ENCODE measurements at places on chromosomes 6 and 20.
A peak's percentile ranks its signal among the peaks of the same experiment; 100 is the strongest.

DNA sequence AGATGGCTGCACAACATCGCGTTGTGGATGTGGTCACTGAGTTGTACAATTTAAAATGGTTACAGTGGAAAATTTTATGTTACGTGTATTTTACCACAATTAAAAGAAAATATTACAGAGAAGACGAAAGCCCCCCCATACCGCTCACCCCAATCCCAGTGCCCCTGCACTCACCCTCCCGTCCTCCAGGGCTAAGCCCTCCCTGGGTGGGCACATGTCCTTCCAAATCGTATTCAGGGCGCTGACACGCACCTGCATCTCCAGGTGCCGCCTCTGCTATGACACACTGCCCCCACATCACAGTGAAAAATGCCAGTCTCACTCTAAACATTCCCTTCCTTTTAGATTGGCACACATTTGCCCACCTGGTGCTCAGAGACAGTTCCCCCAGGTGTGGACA is 49.4 kb downstream of the PSMG4 start:
- DNase-seq = no peak

DNA sequence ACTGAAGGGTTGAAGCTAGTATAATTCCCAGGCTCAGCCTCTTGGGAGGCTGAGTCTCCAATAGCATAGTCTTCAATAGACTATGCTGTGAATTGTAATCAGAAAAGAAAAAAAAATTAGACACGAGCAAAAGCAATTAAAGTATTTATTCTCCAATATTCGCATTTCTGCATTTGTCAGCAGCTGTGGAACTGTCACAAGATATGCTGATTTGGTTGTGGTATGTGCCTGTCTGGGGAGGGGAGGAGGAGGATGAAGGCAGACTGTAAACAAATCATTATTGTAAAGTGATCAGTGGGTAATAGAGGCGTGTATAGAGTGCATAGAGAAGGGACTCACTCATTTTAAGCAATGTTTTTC is 10.1 kb upstream of the BICRAL start:
- no peak for DNase-seq

GRCh38 chr6:43547222-43547621 is 28.6 kb downstream of the XPO5 start:
- no peak for DNase-seq

DNA sequence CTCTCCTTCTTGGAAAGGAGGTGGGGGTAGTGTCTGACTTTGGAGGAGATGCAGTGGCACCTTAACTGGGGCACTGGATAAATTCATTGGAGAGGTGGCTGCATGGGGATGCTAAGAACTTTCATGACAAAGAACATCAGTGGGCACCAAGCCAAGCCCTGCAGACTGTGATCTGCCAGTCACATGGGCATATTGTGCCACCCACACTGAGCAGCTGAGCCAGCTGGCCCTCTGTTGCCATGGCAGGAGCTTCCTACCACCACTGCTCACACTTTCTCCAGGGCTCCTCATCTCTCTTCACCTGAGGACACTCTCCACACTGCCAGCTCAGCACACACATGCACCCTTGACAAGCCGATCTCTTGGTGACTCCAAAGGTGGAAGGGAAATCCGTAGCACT is 715.6 kb downstream of the QKI start:
- DNase-seq = no peak

DNA sequence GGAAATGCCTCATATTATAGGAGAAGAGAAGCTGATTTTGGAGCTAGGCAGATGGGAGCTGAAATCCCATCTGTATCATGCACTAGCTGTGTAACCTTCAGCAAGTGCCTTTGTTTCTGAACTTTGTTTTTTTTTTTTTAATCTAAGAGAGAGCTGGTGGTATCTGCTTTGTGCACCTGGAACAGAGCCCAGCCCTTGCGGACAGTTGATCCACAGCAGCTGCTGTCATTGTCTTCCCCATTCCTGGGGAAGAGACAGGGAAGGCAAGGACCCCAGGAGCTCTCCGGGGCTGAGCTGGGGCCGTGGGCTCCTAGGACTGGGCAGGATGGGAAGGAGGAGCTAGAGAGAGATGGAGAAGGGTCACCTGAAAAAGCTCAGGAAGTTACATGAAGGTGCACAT is 92.1 kb downstream of the SYNJ2 start:
- DNase-seq = no peak

GRCh38 chr6:123598011-123598410 is 38.7 kb downstream of the TRDN start:
- no peak for DNase-seq

DNA sequence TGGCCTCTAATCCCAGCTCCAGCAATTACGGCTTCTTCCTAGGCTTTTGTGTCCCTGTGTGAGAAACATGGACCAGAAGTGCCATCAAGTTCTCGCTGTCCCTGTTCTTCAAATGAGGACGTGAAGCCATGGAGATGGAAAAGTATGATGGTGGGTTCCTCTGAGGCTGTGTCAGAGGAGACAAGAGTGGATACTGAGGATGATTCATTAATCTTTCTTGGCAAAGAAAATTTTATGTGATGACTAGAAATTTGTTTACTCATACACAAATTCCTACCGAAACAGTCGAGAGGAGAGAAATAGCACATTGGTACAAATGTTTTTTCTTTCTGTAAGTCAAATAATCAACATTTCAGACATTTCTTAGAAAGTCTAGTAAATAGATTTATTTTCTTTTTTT is 35.0 kb upstream of the PNRC1 start:
- DNase-seq = no peak

GRCh38 chr6:33589731-33590530 is 9.9 kb upstream of the BAK1 start:
- peak; percentile 79 for DNase-seq

GRCh38 chr6:25085756-25086155 is 150.0 kb upstream of the RIPOR2 start:
- no peak for DNase-seq

DNA sequence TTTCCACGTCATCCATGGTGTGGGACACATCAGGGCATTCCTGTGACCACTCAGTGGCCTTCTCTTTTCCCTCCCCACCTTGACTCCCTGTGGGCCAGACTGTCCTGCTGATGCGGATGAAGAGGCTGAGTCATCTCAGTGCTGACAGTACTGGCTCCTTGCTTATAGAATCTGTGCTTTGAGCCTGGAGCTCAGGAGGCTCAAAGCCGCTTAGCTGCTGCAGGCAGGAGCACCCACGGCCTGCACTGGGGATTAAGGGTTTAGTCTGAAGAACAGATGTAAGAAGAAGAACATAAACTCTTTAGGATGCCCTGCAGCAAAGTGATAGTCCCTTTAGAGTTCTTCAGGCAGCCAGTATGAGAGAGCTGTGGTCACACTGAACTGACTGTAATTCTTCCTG is 642.0 kb upstream of the CHD6 start:
- DNase-seq = no peak

GRCh38 chr6:2524090-2524489 is 226.6 kb downstream of the MYLK4 start:
- DNase-seq = no peak

DNA sequence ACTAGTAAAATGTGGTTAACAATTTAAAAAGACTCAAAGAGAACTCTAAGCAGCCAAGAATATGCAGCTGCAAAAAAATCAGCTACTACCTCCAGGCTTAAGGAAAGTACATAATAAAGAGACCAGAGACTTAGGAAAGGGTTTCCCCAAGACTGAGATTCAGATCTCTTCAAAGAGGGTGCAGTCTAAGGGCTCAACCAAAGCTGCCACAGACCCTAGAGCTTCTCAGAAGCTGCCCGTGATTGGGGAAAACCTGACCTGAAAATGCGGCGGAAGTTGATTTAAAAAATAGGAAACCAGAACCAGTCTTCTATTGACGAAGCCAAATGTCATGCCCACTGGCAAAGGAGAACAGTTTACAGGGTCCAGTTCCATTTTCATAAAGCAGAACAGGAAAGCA is 516.8 kb upstream of the MARCKS start:
- no peak for DNase-seq

DNA sequence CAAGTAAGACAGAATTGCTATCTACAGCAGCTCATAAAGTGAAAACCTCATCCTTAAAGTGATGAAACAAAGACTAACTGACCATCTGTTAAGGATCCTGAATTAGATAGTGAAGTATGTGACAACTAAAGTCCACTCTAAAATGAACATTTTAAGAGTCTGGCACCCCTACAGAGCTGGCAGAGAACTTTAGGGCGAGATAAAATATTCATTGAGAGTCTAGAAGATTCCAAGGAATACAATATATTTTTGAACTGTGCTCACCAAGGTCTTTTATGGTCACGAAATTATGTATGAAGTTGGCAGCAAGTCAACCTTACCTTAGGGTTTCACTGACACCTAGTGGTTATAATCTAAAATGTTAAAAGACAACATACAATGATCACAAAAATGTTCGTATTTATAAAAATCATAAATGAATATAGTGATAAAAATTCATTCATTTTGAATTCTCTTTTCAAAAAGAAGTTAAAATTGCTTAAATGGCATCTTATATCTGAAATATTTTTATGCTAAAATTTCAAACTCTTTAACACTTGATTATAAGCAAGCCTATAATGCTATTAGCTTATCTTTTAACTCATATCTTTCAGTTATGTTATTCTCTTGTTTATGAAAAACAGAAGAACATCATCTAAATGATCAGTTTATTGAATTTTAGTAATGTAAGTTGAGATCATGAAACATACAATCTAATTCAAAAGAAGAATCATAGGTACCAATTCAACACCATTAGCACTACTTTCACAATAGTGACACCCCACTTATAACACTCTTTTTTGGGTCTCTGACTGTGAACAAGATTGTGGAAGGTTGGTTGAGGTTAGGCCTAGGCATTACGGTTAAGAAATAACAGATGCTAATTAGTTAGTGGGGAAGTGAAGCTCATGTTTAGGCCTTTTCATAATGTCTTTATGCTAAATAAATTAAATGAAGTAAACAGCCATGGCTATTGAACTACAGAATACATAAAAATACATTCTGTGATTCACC is 27.5 kb downstream of the RSPH3 start:
- DNase-seq = no peak

GRCh38 chr20:47544240-47544639 is 42.6 kb downstream of the NCOA3 start:
- DNase-seq = no peak

- DNase-seq = no peak
Measured at GRCh38 chr6:3287976-3288707, 29.4 kb downstream of the PSMG4 start.

- DNase-seq = no peak
Measured at GRCh38 chr20:21520702-21521595, 7.1 kb upstream of the NKX2-2 start.

- no peak for DNase-seq
Measured at GRCh38 chr20:11188843-11189603, 515.2 kb upstream of the JAG1 start.

GRCh38 chr20:25063981-25064380 is 6.0 kb upstream of the ACSS1 start:
- peak; percentile 34 for DNase-seq

DNA sequence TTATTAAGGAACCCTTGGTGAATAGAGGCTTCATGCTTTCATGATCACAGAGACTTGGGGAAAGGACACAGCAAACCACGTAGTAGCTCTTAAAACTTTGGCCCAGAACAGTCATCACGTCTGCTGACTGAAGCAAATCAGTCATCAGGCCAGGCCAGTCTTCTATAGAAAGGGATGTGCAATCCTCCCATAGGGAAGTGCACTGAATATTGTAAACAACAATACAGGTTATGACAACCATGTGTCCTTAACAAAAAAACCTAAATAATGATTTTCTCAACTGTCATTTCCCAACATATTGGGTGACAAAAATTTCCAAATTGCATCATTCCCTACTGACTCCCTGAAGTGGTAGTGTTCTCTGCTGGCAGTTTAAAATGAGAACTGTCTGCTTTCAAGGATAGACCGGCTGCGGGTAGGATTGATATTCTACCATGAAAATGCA is 388.2 kb upstream of the CITED2 start:
- no peak for DNase-seq

- DNase-seq = no peak
Measured at GRCh38 chr6:54710456-54710855, 136.1 kb upstream of the FAM83B start.

DNA sequence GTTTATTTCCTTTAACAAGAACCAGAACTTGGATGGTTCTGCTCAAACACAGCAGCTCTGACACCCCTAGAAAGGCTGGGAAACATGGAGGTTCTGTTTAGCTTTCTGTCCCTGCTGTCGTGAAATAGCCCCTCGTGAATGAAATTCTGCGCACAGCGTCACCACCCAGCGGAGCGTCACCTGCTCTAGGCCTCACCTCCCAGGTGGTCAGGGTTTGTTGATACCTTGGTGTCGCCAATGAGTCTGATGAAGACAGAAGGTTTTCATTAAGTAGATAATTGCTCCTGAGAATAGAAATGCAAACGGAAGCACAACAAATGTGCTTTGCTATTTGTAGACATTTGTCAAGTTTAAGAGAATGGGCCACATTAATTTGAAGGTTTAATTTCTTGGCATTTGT is 135.1 kb downstream of the EDN3 start:
- DNase-seq = no peak

DNA sequence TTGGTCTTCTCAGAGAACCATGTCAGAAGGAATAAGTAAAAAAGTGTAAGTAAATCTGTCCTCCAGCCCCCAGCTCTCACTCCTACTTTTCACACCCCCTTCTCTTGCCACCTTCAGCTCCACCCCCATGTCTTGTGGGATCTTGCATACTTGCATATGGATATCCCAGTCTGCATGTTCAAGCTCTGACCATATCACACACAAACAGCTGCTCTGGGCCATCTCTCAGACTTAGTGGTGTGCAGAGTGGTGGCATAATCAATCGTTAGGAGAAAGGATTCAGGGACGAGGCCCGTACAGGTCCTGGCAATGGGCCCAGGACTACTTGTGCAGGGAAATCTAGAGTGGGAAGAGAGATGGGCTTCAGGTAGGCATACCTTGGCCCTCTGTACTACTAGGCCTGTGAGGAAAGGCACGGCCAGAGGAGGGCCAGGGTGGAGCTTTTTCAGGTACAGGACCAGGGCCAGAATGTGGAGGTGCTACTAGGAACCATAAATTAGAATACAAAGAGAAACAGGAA is 112.0 kb upstream of the SGK1 start:
- DNase-seq = no peak

DNA sequence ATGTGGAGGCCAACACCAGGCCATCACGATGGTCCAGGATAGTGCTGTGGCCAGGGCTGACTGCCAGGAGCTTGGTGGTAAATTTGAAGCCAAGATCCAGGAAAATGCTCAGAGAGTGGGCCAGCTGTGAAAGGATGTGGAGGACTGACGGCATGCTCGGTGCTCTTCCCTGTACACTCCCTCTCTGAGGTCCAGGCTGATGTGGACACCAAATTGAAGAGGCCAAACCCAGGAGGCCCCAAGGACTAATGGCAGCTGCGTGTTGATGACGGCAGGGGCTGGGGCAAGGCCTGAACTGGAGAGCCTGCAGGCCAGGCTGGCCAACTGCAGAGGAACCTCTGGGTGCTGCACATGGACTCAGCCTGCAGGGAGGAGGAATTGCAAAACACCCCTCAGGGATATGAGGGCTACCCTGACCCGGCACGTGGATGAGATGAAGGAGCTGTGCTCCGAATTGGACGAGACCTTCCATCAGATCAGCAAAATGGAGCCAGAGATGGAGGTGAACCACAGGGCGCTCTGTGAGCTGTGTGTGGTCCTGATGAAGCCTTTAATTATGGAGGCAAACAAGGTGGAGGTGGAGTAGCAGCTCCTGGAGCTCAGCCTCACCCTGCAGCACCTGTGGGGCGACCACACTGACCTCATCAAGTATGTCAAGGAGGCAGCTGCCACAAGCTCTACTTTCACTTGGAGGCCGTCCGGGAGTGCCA is 6.9 kb upstream of the RAET1E start:
- DNase-seq = no peak
